ENCODE measurements at places on chromosomes 5 and 9.

DNA sequence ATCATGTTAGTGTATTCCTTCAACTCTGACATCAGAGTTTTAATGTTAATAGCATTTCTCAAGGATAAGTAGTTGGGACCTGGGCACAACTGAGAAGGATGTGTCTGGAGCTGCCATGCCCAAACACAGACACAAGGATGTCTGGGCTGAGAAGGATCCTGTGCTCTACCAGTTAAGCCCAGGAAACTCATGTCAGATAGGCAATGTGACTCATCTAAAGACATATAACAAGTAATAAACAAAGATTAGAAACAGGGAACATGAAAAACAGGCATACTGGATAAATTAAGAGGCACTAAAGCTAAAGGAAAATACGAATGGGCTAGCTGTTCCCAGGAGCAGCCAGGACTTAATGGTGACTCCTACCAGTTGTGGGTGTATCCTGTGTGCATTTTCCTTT is 9.1 kb upstream of the EGFLAM start:
- DNase-seq, result no peak

DNA sequence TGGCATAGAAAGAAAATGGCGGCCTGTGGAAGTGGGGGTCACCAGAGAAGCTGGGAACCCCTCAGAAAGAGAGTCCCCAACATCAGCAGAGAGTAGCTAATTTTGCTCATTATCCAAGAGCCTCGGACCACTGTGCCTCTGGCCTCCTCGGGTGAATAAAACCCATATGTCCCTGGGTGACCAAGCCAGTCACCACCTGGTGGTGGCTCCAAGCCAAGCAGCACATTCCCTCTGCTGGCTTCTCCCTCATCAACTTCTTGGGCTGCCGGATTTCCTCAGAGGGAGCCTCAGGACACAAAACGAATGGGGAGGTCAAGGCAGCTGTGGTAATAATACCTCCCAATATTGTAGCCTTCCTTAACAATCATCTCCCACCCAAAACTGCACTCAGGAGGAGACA is 242.5 kb downstream of the NFIB start:
- DNase-seq, result no peak

DNA sequence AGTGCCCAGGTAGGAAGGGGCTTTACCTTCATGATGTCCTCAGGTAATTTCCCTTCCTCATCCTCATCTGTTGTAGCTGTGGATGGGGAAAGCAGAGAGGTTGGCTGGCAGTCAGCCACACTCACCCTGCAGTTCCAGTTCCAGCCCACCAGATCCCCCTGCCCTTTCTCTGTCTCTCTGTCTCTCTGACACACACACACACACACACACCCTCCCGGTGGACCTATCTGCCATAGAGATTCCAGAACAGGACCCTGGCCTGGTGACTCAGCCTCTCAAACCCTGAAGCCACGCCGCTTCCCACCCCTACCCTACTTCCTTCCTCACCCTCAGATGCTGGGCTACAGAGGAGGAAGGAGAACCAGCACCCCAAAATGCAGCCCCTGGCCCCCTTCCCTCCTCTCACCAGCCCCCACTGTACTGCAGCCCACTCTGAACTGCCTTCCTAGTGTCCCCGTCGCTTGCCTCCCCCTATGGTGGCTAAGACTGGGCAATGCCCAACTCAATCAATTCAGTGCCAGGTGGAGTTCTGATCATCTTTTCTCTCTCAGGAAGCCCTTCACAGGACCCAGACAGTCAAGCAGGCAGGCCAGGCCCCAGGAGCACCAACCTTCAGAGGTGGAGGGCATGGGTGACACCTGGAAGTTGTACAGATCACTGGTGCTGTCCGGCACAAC is 4.8 kb downstream of the IRF1 start:
- peak; percentile 41 for DNase-seq

GRCh38 chr5:103371046-103371607 is 112.6 kb downstream of the MACIR start:
- no peak for DNase-seq

GRCh38 chr9:569296-569695 is 272.2 kb upstream of the DMRT1 start:
- no peak for DNase-seq

- no peak for DNase-seq
Observed at GRCh38 chr5:175687231-175687701, 29.4 kb downstream of the HRH2 start.

DNA sequence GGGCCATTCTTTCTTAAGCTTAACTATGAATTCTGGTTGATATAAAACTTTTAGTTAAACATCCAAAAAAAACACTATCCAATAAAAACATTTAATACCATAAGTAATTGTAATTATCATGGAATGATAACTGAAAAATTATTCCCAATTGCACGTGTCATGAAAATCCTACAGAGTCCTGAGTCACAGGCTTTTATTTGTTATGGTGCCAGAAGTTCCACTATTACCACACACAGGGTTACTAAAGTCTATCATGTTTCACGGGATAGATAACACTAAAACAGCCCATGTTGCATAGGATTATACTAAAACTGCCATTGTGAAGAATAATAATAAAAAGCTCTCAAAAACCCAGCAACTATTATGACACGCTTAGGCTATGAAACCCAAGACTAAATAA is 1381.8 kb downstream of the EFNA5 start:
- no peak for DNase-seq
